Activated effector memory CD4-positive, alpha-beta T cell treated with anti-CD3 and anti-CD28 coated beads, Interleukin-2, amount 50 U/mL, for 16 hours (primary cell): ENCODE measurements at places on chromosomes 2 and 18.
A peak's percentile ranks its signal among the peaks of the same experiment; 100 is the strongest.

- no peak for DNase-seq
Observed at GRCh38 chr2:238518172-238518820, 91.6 kb downstream of the ASB1 start.

- DNase-seq = peak; percentile 21
Observed at GRCh38 chr2:127165539-127165935, 54.6 kb downstream of the CYP27C1 start.

GRCh38 chr2:133495226-133495625 lies 73.0 kb downstream of the NCKAP5 start:
- no peak for DNase-seq

- peak; percentile 61 for DNase-seq
Observed at GRCh38 chr2:128258218-128258617, 60.5 kb downstream of the HS6ST1 start.

GRCh38 chr2:19865151-19865550 lies 36.6 kb downstream of the TTC32 start:
- DNase-seq = no peak

GRCh38 chr2:19769513-19769912 lies 132.3 kb downstream of the TTC32 start:
- DNase-seq = no peak

DNA sequence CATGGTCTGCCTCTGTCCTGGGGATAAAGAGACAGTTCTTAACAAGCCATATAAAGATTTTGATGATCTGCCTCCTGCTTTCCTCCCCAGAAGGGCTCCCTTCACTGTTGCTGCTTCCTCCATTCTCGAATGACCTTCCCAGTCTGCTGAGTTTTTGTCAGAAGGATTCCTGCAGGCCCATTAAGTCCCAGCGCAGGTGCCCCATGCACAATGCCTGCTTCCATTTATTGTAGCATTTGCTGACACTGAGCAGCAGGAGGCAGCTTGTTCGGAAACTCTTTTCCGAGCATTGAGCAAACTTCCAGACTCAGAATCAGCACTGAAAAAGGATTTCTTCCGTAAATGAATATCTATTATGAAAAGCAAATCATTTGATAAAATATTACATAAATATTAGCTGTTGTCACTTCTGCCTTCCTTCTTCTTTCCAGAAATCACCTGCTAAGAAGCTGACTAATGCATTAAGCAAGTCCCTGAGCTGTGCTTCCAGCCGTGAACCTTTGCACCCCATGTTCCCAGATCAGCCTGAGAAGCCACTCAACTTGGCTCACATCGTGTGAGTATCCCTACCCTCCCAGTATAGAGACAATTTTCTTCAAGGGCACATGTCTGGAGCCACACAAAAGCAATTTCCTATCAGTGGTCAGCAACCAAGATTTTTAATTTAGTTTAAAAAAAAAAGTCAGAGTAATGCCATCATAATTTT lies 110.4 kb downstream of the DTNA start:
- no peak for DNase-seq

DNA sequence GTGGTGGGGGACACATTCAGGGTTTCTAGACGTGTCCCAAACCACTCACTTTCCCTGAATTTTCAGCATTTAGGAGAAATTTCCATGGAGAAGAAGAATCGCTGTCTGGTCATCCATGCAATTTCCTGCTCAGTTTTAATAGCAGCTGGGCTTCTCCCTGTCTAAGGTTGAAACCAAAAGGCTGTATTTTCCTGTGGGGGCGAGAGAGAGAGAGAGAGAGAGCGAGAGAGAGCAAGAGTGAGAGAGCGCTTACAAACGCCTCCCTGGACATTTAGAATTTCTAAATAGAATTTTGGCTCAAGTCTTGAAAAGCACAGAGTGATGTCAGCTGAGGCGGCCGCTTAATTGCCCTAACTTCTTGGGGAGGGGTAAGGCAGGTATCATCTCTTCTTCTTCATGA lies 110.8 kb downstream of the SETBP1 start:
- DNase-seq = no peak

GRCh38 chr18:56235481-56236013 lies 402.8 kb downstream of the TXNL1 start:
- no peak for DNase-seq

DNA sequence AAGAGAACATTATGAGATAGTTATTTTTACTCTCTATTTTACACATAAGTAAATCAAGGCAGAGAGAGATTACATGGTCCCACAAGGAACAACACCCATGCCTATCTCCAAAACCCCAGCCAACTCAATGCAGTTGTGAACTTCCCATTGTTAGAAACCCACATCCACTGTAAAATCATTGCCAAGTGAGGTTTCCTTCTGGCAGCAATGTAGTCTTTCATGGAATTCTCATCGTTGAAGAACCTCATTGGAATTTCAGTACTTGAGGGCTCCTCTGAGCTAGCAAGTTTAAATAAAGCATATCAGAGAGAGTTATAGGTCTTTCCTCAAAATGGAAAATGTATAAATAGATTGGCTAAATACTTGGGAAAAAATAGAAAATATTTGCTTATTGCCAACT lies 105.2 kb downstream of the RAD51AP2 start:
- DNase-seq = no peak

GRCh38 chr2:8633735-8634313 lies 48.0 kb upstream of the ID2 start:
- no peak for DNase-seq

DNA sequence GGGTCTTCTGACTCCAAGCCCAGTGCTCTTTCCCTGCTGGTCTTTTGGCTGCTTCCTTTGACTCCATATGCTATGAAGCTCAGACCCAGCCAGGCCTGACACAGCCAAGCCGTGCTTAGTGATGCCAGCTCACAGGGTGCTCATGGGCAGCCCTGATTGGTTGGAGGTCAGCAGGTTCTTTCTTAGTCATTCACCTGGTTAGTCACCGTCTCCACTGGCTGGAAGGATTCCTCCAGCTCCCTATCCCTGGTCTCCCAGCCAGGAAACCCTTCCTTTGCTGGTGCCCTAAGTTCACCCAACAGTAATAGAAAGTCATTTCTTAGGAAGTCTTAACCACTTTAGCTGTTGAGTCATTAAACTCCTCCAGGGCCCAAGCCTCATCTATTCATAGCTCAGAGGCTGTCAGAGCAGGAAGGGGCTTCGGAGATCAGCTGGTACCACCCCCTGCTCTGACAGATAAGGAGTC lies 3.9 kb downstream of the KCNK3 start:
- DNase-seq = no peak

DNA sequence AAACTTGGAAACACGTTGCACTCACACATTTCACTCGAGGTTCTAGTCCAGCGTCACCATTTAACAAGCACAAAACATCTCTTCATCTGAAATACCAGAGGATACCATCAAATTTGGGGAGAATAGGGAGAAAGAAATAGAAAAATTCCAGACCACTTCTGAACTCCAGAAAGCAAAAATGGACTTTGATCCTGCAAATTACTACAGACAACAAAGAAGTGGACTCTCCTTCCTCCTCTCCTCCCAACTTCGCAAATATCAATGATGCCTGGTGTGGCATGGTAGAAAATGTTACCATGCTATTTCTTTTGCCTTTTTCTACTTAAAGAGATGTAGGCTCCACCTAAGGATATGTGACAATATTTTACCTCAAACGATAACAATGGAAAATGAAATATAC lies 13.5 kb downstream of the UXS1 start:
- no peak for DNase-seq

DNA sequence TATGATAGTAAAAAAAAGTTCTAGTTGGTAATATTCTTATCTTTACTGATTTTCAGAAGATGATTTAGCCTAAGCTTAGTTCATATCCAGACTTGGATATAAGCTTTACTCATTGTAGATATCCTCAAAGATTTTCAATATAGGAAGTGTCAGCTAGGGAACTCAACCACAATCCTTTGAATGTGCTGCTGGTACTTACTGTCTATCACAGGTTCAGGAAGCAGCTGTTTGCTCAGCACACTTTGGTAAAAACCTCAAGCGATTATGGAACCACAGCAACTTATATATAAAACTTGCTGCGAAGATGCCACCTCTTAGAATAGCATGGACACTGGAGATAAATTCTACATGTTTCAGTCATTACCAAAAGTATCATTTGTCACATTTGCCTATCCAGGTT lies 60.1 kb upstream of the TNFRSF11A start:
- no peak for DNase-seq

DNA sequence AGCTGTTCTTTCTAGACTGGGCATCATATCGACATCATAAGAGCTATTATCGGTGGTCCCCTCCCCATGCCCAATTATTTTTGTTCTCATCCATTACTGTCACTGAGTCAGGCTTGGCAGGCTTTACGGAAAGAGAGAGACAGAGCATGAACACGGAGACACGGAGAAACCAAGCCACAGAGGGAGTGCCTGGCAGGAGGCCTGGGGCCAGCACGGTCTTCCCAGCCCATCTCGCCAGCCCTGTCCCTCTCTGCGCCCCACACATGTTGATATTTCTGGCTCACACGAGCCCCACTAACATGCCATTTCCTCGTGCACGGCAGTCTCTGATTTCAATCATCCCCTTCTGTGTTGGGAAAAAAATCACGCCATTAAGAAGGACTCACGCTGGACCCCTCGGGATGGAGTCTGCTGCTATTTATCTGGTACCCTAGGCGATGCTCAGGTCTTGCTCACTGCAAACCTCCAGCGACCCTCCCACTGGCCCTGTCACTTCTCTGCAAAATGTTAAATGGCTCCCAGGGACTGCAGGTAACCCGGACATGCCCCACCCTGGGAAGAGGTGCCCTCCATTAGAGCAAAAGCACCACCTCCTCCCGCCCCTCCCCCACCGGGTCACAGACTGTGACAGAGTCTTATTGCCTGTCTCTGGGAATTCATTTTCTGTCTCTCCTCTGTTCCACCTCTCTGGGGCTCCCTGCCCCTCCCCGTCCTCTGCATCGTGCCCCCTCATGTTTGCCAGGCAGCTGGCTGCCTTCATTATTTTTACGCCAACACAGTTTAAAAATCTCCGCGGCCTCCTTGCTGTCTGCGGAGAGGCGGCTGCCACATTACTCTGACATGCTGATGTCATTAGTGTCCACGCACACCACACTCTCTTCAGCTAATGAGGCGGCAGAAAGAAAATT lies 40.1 kb upstream of the GBX2 start:
- DNase-seq = no peak

- DNase-seq = peak; percentile 59
Observed at GRCh38 chr18:48792611-48793380, 158.0 kb downstream of the SMAD7 start.

DNA sequence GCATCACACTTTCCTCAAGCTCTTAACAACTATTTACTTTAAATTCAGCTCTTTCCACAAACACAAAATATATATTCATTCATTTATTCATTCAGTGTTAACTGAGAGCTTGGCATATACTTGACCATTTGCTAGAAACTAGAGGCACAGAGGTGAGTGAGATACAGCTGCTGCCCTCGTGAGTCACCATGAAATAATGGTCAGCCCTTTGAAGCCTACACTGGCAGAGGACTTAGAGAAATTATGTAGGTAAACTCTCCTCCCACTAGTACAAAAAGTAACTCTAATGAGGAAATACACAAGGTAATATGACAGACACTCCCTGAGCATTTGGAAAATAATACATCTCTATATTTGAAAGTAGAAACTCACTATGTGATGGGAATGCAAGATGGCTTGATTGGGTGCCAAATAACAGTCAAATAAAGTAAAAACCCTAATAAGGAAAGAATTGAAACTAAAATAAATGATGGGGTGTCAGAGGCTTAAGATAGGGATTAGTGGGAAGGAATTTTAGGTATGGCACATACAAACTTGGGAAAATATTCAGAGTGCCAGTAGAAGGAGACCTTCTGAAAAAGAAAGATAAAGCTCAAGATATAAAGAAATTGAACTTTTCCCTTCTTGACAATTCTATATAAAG lies 61.1 kb downstream of the ANTXR1 start:
- no peak for DNase-seq

- DNase-seq = no peak
Observed at GRCh38 chr18:23340661-23341060, 112.4 kb upstream of the RIOK3 start.

DNA sequence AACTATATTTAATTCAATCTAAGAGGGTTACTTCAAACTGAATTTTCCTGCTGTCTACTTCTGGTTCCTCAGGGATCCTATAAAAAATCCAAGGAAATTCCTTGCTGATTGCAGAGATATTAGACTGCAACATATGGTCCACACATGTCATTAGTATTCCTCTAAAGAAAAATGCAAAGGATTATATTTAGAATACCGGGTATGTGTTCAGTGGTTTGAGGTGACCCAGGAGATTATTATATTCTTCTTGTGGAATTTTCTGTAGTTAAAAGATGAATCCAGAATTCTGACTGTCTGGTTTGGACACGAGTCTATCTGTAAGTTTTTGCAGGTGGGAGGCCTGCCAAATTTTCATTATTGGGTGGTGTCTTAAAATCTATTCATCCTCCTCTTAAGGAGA lies 18.2 kb downstream of the HOXD1 start:
- no peak for DNase-seq

GRCh38 chr2:231399853-231400680 lies 4.6 kb downstream of the B3GNT7 start:
- no peak for DNase-seq

DNA sequence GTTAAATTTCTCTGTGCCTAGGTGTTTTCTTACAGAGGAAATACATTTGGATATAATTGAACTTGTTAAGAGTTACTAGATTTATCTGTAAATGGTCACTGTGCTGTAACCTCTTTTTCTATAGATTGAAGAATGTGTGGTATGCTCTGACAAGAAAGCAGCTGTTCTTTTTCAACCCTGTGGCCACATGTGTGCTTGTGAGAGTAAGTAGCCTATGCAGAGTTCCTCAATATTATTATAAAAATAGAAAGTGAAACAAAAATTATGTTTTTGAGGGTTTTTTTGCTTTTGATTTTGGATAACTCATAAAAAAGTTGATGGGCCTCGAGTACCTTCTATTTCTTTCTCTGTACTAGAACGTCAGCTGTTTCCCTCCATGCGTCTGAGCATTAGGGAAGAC lies 112.4 kb downstream of the MIB1 start:
- no peak for DNase-seq

DNA sequence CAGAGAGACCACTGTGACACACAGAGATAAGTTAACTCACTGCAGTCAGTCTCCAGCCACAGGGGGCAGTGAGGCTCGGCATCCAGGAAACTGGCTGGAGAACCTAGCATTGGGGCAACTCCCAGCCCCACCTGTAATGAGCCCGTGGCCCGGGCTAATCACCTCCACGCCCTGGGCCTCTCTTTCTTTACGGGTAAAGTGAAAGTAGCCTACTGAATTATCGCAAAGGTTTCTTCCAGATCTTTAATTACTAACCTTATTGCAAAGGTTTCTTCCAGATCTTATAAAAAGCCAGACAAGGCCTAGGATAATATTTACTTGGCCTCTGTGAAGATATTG lies 45.7 kb upstream of the ACAA2 start:
- DNase-seq = no peak

- DNase-seq = no peak
Observed at GRCh38 chr18:50847192-50847591, 27.4 kb upstream of the MRO start.

- no peak for DNase-seq
Observed at GRCh38 chr2:183371545-183371944, 247.3 kb downstream of the NUP35 start.

GRCh38 chr2:28280619-28281018 lies 112.0 kb upstream of the FOSL2 start:
- no peak for DNase-seq

GRCh38 chr2:69946351-69947324 lies 14.8 kb downstream of the ASPRV1 start:
- peak; percentile 79 for DNase-seq
